ENCODE measurements at places on chromosomes 5 and 9.

DNA sequence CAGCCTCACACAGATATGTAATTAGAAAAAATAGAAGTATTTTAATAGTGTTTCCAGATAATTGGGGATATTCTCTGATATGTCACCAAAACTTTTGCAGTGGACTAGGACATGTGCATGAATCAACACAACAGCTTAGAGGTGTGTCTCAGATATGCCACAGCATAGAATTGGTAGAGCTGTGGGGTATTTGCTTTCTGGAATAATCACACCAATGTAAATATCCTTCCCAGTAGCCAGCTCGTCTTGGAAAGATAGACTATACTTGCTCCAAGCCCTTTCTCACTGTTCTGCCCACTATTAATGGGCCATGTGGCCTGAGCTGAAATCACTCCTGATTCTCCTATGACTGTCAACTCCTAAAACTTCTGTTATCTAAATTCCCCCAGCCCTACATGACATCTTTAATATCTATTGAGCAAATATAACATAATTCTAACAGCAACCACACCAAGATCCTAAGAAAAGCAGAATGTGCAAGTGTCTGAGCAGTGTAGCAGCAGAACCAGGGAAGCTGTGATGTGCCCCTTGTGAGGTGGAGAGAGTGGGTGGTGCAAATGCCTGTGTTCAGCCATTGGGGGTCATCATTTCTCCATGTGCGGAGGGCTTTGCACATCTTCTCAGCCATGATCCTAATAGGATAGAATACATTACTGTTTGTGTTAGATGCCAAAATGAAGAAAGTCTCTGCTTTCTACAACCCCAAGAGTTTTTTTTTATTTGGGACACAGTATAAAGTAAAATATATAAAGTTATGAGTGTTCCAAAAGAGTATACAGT, 65.0 kb downstream of the MELK start:
- no peak for DNase-seq

DNA sequence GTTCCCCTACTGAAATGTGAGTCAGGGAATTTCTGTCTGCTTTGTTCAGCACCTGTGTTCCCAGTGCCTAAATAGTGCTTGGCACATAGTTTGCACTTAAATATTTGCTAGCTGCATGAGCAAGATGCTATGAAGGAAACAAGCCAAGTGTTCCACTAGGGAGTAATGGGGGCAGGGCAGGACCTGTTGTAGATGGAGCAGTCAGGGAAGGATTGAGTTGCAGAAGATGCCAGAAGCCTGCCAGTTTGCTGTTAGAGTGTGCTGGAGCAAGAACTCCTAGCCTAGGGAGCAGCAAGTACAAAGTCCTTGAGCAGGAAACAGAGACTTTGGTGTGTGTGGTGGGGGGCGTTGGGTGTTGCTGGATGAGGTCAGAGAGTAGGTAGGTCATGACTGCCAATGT, 87.5 kb downstream of the DAB2IP start:
- DNase-seq, result no peak

DNA sequence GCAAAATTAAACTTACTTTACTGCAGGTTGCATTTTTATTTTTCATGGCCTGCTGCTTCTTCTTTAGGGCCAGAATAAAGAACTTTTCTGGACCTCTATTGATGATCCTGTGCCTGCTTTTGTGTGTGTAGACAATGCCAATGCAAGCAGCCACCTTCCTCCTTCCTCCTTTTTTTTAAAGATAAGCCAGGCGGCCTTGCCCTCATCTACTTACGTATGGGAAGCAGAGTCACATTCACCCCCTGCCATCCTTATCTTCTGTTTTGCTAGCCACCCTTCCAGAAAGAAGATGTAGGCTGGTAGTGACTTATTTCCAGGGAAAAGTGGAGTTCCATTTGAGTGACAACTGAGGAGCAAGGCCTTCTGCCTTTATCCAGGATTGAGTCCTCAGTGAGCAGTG, 122.9 kb downstream of the KDM4C start:
- no peak for DNase-seq

DNA sequence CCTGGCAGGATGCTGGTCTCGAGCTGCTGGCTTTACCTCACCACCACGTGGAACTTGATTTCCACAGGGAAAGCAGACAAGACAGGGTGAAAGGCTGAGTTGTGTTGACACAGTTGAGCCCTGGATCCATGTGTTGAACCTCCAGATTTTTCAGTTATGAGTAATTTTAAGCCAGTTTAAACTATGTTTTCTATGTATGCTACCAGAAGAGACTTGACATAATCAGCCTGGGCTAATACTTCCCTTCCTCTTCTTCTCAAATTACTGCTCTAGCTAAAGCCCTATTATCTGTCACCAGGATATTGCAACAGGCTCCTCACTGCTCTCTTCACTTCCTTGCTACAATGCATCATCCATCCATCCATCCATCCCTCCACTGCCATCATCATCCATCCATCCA, 12.0 kb upstream of the PHYKPL start:
- DNase-seq, result no peak

- DNase-seq, result no peak
Measured at GRCh38 chr5:139569270-139569955, 8.3 kb downstream of the UBE2D2 start.

GRCh38 chr9:108743901-108744371, 111.8 kb downstream of the ACTL7B start:
- no peak for DNase-seq

GRCh38 chr9:128026773-128027541, 40.2 kb downstream of the NAIF1 start:
- DNase-seq, result peak; percentile 51

- no peak for DNase-seq
Measured at GRCh38 chr9:96164268-96164683, 137.7 kb downstream of the HSD17B3 start.

- no peak for DNase-seq
Measured at GRCh38 chr5:172169216-172169615, 18.8 kb downstream of the STK10 start.

GRCh38 chr9:99377790-99378775, 156.0 kb downstream of the SEC61B start:
- DNase-seq, result no peak

DNA sequence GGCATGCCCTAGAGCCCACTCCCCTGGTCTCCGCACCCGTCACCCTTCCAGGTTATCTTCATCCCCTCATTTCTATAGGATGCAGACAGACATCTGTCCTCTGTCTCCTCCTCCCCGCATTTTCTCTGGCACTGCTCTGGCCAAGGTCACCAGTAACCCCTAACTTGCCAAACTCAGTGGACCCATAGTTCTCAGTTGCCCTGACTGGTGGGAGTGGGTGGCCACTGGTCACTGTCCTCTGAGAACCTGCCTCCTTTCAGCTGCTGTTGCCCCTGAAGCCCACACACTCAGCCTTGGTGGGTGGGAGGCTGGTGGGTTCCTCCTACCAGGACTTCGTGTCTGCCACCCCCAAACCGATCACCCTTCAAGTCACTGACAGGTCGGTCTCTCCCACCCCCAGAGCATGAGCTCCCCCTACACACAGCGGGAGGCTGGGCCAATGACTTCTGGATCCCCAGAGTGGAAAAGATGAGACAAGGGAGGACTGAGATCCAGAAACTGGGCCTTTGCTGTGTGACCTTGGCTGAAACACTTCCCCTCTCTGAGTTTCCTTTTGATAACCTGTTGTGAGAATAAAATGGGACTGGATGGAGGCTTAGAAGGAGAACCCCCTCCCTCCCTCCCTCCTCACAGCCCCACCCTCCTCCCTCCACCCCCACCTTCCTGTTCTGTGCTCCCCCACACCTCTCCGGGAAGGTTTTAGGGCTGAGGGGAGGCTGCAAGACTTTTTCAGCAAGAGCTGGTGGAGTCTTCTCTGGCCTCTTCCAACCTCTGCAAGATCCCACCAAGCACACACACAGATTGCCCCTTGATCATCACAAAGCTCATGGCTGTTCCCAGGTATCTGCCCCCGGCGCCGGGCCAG, 2.4 kb upstream of the DBN1 start:
- DNase-seq, result no peak

Data from effector CD4-positive, alpha-beta T cell (primary cell).